ENCODE measurements at places on chromosomes 13 and 19.

DNA sequence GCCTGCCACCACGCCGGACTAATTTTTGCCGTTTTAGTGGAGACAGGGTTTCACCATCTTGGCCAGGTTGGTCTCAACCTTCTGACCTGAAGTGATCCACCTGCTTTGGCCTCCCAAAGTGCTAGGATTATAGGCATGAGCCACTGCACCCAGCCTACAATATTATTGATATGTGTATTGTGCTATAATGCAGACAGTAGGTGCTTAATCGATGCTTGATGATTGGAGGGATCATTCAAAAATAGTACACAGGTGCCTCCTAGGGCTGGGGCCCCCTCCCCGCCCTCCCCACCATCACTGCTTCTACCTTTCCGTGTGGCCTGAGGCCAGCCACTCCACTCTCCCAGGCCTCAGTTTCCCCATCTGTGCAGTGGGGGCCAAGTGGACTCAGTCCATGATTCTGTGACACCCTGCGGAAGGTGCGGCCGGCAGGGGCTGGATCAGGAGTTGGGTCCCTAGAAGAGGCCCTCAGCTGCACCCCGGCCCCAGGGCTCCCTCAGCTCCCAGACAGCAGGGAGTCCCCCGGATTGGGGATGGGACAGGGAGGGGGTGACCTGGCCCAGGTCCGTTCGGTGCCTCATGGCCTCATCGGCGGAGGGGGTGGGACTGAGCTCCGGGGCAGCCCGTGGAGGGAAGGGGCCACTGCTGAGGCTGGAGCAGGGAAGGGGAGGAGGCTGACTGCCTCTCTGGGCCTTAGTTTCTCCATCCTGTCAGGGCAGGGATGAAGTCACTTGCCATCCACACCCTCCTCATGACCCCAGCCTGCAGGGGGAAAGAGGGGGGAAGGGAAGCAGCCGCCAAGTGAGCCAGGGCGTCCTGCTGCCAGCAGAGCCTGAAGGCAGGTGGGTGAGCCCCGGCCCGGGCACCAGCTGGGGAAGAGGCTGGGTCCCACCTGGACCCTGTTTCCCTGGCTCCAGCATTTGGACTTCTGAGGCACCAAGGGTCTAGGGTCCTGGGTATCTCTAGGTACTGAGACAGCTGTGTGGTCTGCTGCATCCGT, 1.2 kb downstream of the ADAMTSL5 start:
- no peak for DNase-seq

- no peak for DNase-seq
Measured at GRCh38 chr13:37344056-37344455, 238.6 kb upstream of the CSNK1A1L start.

GRCh38 chr13:43831088-43831487, 44.3 kb upstream of the ENOX1 start:
- DNase-seq: no peak

GRCh38 chr13:112713517-112714253, 23.8 kb downstream of the ATP11A start:
- no peak for DNase-seq

DNA sequence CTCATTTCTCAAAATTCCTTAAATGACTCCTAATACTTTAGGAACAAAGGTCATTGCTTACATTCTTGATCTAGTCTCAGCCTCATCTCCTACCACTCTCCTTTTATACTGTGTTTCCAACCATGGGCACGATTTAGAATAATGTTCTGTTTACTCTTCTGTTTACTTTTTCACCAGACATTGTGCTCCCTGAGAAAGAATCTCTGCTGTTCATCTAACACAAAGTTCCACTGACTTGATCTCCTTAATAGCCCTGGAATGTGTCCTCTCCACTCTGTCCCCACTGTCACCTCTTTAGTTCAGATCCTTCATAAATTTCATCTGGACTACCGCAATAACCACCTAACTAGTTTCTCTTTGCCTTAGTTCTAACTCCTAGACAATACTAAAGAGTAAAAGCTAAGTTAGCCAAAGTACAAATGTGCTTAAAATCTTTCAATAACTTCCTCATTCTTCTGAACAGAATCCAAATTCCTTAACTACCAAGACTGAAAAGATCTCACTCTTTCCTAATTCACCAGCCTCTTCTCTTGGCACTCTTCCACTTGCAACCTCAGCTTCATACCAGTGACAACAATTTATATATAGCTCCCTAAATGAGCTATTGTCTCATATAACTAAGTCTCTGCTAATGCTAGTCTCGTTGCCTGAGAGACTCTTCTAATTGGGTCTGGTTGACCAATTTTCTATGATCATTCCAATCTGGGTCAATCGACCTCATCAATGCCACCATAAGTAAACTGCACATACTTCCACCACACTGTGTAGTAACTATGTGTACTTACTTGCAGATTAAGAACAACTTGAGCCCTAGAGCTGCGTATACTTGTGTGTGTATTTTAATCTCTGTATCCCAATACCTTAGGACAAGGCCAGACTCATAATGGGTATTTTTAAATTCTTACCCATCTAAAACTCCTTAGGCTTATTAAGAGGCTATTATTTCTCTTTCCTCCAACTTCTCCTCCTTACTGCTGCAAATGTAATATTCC, 179.9 kb downstream of the VWA8 start:
- no peak for DNase-seq

DNA sequence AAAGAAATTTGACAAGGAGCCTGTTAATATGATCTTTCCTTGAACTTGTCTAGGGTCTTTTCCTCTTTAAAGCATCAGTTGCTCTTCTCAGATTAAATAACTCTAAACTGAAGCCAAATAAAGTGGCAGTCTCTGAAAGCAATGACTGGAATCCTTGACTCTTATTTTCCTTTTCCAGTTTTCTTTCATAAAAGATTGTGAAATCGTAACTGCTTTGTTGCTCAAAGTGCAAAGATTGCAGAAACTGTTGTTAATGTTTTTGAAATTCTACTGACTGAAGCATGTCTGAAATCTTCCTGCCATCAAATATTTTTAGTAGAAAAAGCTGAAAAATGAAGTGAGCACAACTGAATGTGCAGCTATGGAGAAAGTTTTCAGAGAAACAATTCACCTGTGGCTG, 1.9 kb downstream of the NHLRC3 start:
- no peak for DNase-seq

DNA sequence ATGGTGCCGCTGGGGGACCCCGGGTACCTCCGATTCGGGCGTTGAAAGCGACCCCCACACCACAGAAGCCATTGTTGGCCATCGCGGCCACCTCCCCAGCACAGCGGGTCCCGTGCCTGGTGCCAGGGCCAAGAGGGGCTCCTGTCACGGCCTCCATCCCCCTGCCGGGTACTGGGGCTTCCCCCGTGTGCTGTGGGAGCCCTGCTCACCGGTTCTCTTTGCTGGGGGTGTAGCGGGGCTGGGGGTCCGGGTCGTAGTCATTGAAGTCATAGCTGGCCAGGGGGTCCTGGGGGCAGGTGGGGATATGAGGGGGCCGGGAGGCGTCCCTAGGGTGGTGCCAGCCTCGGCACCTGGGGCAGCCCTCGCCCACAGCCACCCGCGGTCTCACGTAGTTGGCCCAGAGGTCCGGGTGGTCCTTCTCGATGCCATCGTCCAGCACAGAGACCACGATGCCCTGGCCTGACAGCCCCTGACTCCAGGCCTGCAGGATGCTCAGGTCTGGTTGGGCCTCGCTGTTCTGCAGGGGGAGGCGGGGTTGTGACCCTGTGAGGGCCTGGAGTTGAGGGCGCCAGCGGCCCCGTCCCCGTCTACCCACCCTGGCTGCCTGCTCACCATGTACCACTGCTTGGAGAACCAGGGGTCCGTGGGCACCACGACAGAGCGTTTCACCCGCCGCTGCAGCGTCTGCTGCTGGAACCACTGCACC, 2.4 kb downstream of the PCSK4 start:
- DNase-seq: no peak

DNA sequence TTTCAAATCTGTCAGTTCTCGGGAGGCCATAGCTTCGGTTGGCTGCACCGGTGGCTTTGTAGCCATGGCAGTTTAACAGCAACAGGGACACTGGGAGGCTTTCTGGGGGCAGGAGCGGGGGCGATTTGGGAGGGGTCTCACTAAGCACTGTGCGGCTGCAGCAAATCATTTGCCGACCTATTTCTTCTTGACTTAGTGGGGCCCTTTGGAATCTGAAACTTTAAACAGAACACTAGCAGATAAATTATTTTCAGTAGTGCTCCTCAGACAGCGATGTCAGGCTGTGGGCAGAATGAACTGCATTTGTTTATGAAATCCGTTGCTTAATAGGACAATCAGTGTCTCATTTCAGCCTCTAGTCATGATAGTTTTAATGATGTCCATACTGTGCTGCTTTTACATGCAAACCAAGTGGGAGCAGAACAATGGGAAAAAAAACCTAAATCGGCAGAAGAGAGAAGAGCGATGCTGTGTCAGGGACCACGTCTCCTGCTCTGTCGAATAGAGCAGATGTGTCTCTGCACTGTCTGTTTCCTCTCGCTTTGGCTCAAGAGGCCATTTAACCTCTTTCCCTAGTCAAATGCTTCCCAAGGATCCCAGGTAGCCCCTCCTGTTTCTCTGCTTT, 211.9 kb downstream of the OLFM4 start:
- DNase-seq: no peak

GRCh38 chr13:66644855-66645460, 585.2 kb downstream of the PCDH9 start:
- no peak for DNase-seq

GRCh38 chr13:26539738-26540292, 17.7 kb upstream of the WASF3 start:
- no peak for DNase-seq

- DNase-seq: no peak
Measured at GRCh38 chr19:7930765-7931164, 4.8 kb upstream of the CTXN1 start.

- no peak for DNase-seq
Measured at GRCh38 chr13:95641291-95642027, 3.0 kb downstream of the DZIP1 start.

GRCh38 chr19:42247640-42248199, 5.3 kb upstream of the GSK3A start:
- no peak for DNase-seq

DNA sequence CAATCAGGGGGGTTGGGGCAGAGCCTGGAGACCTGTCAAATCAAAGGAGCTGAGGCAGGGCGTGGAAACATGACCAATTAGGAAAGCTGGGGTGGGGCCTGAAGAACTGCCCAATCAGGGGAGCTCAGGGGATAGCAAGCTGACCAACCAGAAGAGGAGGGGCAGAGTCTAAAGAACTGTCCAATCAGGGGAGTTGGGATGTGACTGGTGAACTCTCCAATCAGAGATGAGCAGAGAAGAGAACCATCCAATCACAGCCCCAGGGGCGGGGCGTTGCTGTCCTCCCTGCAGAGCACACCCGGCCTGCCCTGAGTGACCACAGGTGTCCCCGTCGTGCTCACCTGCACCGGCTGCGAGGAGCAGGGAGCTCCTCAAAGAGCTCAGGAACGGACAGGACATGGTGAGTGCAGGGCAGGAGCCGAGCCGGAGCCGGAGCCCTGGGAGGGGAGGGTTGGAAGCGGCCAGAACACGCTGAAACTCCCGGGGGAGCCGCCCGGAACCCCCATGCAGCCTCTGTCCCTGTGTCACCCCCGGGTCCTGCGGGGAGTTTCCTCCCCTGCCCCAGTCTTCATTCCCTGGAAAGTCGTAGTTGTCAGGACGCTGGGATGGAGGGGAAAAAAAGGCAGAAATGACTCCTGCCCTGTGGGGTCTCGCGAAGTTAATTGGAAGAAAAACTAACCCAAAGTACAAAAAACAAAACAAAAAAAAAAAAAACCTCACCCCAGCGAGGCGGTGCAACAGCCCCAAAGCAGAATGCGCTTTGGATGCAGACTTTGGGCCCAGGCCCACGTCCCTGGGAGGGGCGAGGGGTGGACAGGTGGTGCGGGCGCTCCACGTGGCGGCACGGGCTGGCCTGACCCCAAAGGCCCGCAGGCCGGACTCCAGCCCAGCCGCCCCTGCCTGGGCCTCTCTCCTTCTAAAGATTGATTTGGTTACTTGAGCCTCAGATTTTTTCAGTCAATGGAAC, at the start of gene ZNF556:
Gene ZNF556 (plus strand): TSS at position 311 of the 967 bp plus-strand sequence. CDS start 87 bp downstream, at position 398.
- DNase-seq: no peak

GRCh38 chr13:32537580-32538142, 934 bp downstream of the N4BP2L2 start:
- peak; percentile 33 for DNase-seq

- no peak for DNase-seq
Measured at GRCh38 chr13:46756977-46757376, 40.0 kb downstream of the ESD start.

GRCh38 chr19:1650650-1651567, 1.5 kb downstream of the TCF3 start:
- peak; percentile 72 for DNase-seq

DNA sequence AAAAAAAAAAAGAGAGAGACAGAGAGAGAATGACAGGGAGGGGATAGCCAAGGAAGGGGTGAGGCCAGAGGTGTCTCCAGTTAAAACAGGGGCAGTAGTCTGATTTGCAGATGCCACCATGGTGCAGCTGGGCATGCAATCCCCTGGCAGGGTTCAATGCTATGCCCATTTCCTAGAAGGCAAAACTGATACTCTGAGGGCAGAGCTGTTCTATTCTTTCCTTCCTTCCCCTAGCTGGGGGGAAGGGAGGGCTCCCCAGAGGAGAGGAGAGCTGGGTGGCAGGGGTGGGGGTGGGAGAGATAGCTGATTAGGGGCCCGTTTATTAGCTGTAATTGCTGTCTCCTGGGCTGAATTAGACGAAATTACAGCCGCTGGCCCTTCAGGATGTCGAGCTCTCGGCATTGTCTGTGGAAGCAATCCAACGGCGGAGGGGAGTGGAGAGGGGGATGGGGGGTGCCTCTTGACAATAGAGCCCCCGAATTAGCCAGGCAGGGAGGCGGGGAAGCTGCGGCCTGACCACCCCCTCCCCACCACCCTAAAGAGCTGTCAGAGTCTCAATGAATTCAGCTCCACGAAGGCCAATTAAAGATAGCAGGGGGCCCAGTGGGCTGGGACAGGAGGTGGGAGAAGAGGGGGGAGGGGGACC, 14.4 kb upstream of the DPP9 start:
- no peak for DNase-seq

GRCh38 chr19:2096034-2096479, at the start of gene MOB3A:
Gene MOB3A, minus strand, starts transcription at chr19:2096326. Its CDS starts 17,766 bp downstream, at chr19:2078560.
- no peak for DNase-seq

GRCh38 chr19:40726279-40726678, 9.4 kb downstream of the ITPKC start:
- no peak for DNase-seq

- DNase-seq: no peak
Measured at GRCh38 chr19:11337080-11337479, 2.4 kb downstream of the RAB3D start.

- no peak for DNase-seq
Measured at GRCh38 chr13:65339241-65339640, 1890.9 kb downstream of the PCDH9 start.

- no peak for DNase-seq
Measured at GRCh38 chr19:41195675-41196497, 2.9 kb downstream of the CYP2S1 start.

- no peak for DNase-seq
Measured at GRCh38 chr13:77185721-77186120, 141.2 kb downstream of the MYCBP2 start.

All from stimulated activated CD4-positive, alpha-beta T cell treated with anti-CD3 and anti-CD28 coated beads, Interleukin-4, amount 100 ng/mL, for 4 hours (primary cell).